ENCODE measurements at places on chromosomes 7 and 10.

DNA sequence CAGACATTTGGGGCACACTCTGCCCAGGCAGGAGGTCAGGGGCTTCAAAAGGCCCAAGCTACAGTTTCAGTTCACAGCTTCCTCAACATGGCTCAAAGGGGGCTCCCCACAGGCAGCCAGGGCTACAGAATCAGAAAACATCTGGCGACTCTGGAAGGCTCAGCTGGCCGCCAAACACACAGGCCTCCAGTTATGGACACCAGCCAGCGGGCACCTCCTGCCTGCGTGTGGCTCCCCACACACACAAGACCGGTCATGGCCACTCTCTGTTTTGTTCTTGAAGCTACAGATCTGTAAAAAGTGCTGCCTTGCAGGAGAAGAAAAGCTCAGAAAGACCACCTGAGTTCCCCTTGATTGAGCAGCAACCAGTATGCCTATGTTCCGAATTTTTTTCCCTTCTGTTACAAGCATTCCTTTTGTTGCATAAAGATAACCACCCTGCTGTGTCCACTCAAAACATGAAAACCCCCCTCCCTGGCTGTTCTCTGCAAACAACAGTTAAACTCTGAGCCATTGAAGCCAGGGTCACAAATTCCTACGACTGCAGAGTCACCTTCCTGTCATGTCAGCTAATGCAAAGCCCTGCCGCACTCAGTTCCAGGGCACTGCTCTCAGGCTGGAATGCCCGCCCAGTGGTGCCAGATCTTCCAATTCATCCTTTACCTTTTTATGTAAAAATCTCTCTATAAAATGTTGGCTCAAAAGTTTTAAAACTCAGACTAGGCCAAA is 33.6 kb downstream of the VSTM4 start:
- DNase-seq: no peak

DNA sequence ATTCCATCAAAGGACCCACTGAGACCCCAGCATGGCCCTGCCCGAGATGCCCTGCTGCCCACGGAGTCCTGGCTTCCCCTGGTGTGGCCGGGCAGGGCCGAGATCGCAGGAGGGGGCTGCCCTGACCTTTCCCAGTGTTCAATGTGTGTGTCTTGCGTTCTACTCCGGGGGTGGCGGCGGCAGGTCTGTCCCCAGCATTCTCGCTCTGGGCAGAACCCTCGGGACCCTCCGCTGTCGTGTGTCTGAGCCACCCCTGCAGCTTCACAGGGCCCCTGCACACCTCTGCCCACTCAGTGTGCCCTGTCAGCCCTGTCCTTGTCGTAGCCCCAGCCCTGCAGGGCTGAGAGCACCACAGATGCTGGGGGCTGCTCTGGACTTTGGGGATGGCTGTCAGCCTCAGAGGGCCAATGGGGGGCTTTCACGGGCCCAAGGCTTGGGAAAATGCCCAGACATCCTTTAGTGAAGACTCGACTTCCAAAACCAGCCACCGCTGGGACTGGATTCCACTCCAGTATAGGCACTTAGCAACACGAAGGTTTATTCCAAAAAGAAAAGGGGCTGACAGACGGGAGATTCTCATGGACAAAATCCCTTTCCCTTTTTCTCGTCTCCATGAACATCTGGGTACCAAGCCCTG is 30.0 kb upstream of the KNDC1 start:
- no peak for DNase-seq

- DNase-seq: no peak
Observed at GRCh38 chr7:88429382-88429781, 122.7 kb upstream of the STEAP4 start.

GRCh38 chr10:77308084-77308732 is 329.4 kb downstream of the KCNMA1 start:
- no peak for DNase-seq

DNA sequence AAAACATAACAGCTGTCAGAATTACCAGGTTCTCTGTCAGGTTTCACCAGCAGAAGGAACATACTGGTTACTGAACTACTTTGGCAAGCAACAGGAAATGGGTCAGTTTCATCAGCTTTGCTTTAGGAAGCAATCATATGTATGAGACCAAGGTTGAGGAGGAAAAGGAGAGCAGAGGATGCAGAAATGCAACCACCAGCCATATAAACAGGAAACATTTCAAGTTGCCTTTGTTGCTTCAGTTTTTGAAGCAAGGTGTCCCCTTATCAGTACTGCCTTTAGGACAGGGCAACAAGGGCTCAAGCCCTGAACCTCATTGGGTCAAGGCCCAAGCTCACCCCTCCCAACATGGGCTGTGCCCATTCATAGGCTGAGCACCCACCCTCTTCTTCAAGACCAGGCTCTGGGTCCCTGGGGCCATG is 10.2 kb downstream of the HIPK2 start:
- DNase-seq: no peak

DNA sequence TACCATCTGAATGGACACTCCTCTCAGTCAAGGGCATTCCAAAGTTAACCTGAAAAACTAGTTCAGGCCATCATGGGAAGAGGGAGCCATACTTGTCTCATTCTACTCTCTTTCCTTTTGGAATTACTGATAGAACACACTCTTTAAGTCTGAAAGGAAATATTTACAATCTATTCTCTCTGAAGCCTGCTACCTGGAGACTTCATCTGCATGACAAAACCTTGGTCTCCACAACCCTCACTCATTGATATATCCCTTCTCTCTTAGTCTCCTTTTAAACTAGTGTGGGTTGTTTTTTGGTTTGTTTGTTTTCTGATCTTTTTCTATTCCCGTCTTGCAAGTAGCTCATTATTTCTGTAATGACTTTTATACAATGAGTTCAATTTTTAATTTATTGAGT is 169.5 kb downstream of the C1GALT1 start:
- no peak for DNase-seq

GRCh38 chr7:92720604-92721350 is 115.6 kb downstream of the CDK6 start:
- DNase-seq: no peak

GRCh38 chr7:69840248-69840647 is 242.0 kb downstream of the AUTS2 start:
- DNase-seq: no peak

DNA sequence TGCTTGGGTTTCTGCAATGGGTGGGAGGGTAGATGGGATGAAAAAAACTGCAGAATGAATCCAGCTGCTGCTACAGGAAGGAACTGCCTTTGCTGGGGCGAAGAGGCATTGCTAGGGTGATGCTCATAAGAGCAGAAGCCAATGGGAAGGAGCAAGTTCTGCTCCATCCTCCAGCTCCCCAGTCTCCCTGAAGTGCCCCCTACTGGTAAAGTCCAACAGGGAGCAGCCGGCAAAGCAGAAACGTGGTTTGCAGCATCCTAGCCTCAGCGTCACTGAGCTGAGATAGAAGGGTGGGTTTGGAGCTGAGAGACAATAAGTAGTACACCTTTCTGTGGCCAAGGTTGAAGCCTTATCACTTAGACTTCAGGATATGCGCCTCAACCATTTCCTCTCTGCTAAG is 220.5 kb downstream of the CCSER2 start:
- DNase-seq: no peak

DNA sequence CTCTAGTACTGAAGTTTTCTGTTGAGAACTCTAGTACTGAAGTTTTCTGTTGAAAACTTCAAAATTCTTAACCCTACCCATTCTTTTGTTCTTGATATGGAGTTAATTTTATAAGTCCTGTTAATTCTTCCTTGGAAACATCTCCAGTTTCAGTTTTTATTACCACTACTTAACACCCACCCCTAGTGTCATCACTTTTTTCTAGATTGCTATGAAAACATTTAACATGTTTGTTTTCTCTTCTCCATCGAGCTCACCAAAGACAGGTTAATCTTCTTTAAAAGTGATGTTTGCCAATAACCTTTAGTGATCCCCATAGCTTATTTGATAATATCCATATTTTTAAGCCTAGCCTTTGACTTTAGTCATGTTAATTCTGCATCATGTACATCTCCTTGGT is 147.9 kb downstream of the PPP1R9A start:
- DNase-seq: no peak

GRCh38 chr7:5519515-5519928 is 95.9 kb upstream of the TNRC18 start:
- DNase-seq: no peak

DNA sequence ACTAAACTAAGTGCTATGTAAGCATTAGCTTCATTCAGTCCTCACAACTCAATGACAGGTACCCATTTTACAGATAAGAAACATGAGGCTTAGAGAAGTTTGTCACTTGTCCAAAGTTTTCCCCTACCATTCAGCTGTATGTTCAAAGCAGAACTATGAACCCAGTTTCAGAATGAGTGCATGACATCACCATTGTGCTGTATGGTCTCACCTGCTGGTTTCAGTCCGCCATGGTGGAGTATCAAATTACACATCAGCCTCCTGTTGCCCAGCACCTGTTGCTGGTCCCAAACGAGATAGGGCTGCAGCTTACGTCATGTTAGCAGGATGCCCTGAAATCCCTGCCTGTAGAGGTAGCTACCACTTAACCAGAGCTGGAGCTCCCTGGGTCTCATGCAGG is 95.0 kb downstream of the DYNC1I1 start:
- DNase-seq: no peak
